ENCODE measurements at places on chromosomes 7 and 10.

DNA sequence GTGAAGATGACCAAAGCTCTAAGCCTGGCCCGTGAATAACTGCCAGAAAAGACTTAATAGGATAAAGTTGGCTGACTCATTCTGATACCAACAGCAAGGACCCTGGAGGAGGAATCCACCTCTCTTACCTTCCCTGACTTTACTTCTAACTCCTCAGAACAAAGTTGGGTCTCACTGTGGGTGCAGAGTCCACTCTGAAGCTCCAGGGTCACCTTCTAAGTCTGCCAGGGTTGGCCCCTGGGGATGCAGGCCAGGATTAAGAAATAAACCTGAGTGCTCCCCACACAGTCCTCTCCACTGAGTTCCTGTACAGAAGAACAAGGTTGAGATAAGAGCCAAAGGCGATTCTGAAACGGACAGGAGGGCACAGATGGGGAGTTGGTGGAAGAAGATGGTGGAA, 54.4 kb downstream of the GPR26 start:
- DNase-seq: no peak

DNA sequence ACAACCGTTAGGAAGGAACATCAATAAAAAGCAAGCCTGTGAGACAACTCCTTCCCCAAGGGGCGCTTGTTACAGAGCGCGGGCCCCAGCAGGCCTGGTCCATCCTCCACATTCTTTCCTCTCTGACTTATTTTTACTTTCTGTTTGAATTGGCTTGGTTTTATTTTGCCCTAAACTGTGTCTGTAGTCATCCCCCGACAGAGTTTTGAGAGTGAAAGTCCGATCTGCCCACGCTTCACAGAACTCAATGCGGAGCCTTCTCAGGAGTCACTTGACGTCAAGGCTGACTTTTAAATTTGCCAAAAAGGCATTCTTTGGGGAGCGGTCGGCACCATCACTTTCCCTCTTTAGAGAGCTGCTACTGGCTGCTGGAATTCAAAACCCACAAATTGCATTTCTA, 150.1 kb upstream of the KLF6 start:
- no peak for DNase-seq

- DNase-seq: no peak
These were observed 25.9 kb downstream of the HELLS start for GRCh38 chr10:94571528-94571927.

DNA sequence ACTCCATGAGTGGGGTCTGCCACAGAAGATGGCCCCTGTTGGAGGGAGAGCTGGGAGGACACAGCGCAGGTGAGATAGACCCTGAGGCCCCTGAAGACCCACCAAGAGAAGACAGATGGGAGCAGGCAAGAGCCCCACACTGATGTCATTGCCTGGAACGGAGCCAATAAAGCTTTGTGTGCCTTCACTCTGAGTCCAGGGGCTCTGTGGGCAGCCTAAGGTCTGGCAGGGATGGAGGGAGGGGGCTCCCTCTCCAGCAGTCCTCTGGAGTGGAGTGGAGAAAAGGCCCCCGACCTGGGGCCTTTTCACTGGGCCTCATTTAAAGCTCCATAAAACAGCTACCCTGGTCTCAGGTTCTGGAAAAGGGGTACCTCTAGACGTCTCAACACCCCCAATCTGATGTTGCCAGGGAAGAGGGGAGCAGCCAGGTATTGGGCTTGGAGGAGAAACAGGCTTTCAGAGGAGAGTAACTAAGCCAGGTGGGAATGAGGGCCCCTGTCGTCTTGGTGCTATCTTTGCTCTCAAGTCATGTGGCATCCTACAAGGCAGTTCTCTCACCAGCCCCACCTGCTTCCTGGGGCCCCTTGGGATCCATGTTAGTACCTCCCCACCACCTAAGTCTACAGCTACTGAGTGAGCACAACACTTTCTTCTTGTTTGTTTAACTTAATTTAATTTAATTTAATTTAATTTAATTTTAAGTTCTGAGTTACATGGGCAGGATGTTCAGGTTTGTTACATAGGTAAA, 1.4 kb downstream of the C10orf62 start:
- no peak for DNase-seq

- DNase-seq: no peak
These were observed 135.2 kb upstream of the GDF10 start for GRCh38 chr10:47164800-47165128.

- no peak for DNase-seq
These were observed at the start of gene DENND2A for GRCh38 chr7:140640727-140641523. Gene DENND2A, minus strand, starts transcription at chr7:140640813. Its CDS starts 38,416 bp downstream, at chr7:140602397.

DNA sequence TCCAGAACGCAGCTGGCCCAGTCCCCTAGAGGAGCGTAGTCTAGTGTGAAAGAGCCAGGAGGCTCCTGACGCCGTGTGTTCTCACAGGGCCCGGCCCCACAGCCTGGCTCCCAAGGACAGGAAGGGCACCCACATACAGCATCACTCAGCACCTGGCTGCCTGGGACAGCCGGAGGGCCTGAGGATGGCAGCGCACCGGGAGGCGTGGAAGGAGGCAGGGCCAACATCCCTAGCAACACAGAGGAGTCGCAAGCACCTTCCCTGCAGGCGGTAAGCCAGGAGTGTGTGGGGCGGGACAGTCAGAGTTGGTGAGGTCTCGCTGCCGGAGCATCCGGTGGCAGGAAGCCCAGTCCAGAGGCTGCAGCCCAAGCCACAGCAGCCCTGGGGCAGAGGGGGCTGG, 125.8 kb downstream of the MAD1L1 start:
- DNase-seq: no peak

- peak; percentile 34 for DNase-seq
These were observed 101.3 kb downstream of the KAT6B start for GRCh38 chr10:74927701-74928100.

GRCh38 chr10:124151466-124152095, 58.2 kb upstream of the CHST15 start:
- DNase-seq: no peak

DNA sequence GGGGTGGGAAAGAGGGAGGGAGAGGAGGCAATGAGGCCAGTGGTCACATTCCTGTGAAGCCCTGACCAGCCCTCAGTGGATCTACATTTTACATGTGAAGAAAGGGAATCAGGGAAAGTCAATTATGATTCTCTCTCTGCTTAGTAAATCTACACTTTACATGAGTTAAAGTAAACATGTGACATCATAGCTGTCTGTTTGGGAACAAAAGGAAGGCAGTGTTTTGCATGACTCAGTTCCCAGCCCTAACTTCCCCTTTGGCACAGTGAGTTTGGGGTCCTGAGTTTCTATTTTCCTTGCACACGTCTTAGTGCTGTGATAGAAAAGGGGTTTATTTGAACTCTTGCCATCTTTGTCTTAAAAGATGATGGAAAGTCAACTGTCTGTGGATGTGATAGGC, 615.1 kb downstream of the SDK1 start:
- DNase-seq: no peak

DNA sequence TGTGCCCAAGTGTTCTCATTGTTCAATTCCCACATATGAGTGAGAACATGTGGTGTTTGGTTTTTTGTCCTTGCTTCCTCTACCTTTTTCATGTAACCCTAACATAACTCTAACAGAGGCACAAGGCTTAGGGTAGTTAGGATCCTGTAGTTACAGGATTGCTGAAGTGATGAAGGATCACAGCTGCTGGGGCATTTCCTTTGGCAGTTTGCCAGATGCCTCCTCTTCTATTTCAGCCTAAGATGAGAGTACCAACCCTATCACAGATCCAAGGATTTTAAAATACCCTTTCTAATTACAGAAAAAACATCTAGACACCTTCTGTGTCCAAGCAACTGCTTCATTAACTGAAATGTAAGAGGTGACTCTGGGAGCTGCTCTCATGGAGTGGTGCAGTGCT, 141.7 kb upstream of the COL1A2 start:
- DNase-seq: no peak

DNA sequence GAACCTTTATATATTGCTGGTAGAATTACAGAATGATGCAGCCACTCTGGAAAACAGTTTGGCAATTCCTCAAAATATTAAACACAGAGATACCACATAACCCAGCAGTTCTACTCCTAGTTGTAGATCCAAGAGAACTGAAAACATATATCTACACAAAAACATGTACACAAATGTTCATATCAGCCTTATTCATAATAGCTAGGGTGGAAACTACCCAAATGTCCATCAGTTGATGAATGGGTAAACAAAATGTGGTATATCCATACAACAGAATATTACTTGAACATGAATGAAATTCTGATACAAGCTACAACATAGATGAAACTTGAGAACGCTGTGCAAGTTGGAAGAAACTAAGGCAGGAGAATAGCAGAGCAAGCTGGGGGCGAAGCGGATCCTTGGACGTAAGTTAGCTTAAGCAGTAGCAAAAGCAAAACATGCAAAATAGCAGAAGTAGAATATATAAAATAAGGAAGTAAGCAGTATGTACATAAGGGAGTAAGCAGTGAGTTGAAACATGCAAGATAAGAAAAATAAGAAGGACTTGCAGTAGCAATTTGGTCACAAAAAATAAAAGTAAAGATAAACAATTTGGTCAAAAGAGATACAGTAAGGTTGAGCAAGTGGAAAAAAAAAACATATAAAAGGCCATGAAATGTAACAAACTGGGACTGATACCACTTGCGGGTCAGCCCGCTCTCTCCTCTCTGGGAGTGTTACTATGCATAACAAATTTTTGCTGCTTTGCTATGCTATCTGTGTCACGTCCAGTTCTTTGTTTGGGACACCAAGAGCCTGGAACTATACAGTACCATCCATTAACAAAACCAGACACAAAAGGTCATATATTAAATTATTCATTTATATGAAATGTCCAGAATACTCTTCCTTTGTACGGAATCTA, 18.0 kb upstream of the HILPDA start:
- no peak for DNase-seq

- DNase-seq: peak; percentile 91
These were observed 58.6 kb downstream of the ZMIZ1 start for GRCh38 chr10:79127151-79127961.

GRCh38 chr7:47458057-47458456, 123.9 kb downstream of the TNS3 start:
- DNase-seq: peak; percentile 75

- DNase-seq: no peak
These were observed 27.8 kb downstream of the POU6F2 start for GRCh38 chr7:39005461-39005860.

- DNase-seq: no peak
These were observed 84.3 kb downstream of the PRKAG2 start for GRCh38 chr7:151792636-151793035.

- no peak for DNase-seq
These were observed 280.1 kb upstream of the PTER start for GRCh38 chr10:16156681-16157080.

DNA sequence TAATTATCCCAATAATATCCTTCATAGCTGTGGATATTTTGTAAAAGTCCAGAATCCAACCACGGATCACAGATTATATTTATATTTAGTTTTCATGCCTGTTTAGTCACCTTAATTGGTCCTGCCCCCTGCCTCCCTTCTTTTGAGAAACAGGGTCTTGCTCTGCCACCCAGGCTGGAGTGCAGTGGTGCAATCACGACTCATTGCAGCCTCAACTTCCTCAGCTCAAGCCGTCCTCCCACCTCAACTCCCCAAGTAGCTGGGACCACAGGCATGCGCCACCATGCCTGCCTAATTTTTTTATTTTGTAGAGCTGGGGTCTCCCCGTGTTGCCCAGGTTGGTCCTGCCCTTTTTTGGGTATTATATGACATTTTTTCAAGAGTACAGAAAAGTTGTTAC, 129.4 kb downstream of the KAT6B start:
- DNase-seq: no peak

- no peak for DNase-seq
These were observed 118.4 kb downstream of the CNOT4 start for GRCh38 chr7:135391514-135391913.

DNA sequence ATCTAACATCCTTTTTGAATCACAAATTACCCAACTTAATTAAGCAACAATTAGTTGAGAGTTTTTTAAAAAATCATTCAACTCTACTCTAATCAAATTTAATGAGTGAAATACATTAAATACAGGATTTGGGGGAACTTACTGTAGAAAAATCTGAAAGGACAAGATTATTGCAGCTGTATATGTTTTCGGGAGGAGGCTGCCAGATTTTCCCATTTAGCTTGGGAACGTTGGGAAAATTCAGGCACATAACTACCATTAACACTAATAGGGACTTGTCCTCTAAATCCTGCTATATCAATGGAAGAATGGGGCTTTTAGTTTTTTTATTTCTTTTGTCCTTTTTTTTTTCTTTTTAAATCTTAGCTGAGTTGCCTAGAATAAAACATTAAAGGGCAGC, 691.4 kb upstream of the FZD8 start:
- no peak for DNase-seq

DNA sequence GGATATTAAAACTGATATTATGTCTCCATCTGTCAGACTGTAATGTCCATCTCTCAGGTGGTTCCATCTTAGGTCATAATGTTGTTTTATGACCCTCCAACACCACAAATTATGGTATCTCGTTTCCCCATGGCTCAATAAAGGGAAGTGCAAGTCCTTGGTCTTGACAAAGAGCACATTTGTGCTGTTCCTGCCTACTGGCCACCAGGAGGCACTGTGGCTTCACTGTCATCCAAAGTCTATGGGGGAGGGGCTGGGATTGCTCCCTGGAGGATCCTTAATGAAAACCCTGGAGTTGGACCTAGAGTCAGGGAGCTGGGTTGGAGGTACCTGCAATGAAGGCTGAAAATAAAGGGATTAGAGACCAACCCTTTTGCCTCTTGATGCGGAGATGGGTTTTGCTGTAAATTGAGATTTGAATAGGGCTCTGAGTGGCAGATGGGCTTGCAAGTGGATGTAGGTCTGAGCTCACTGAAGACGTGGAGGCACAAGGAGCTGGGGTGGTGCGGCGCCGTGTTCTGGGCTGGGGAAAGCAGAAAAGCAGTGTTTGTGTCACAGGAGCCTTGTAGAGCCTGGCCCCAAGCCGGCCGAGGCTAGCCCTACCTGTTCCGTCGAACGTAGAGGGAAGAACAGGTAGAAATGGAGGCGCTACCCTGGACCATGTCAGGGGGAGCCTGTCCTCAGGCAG, 180.5 kb upstream of the PRSS58 start:
- no peak for DNase-seq

DNA sequence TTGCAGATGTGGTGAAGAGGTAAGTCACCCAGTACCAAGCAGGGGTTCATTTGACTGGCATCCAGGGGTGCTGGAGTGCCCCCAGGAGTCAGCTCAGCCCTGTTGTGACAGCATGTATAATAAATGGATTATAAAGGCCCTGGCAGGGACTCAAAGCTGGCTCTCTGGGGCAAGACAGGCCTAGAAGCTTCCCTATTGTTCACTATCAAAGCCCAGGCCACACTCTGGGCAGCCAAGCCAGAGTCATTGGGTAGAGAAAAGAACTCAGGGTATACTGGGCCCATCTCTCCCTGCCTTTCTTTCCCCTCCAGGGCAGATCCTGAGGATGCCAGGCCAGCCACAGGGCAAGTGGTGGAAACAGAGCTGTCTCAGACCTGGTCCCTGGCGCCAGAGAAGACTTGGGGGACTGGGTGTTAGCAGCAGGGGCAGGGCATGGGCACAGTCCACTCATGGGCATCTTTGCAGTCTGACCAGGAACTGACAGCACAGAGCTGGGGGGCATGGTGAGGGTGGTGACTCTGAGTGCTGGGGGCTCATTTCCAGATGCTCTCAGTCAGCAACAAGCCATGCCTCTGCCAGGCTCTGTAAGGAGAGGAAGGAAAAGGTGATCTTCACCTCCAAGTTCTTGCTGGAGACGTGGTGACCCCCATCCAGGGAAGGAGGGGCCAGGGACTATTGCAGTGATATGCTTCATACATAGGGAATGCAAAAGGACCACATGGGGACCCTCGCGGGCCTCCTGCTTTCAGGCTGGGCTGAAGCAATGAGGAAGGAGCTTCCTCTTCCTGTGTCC, 11.7 kb downstream of the RBP3 start:
- no peak for DNase-seq

Data from RCC 7860 (cell line).